NCI-H2171 (cell line): ENCODE measurements at places on chromosomes 11 and 22.

DNA sequence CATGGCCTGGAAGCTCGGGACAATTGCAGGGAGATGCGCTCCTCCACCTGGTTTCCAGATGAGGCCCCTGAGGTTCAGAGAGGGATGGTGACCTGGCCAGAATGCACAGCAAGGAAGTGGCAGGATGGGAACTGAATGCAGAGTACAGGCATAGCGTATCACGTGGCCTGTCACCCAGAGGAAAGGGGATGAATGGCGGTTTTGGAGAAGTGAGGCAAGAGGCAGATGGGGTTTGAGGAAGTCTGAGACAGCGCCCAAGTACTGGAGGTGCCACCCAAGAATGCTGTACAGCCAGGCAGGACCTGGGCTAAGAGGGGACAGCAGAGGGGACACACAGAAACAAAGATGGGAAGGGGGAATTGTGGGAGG is 4.9 kb downstream of the RAB3IL1 start:
- no peak for DNase-seq

GRCh38 chr11:28090052-28090749 is 17.8 kb downstream of the KIF18A start:
- DNase-seq: no peak

DNA sequence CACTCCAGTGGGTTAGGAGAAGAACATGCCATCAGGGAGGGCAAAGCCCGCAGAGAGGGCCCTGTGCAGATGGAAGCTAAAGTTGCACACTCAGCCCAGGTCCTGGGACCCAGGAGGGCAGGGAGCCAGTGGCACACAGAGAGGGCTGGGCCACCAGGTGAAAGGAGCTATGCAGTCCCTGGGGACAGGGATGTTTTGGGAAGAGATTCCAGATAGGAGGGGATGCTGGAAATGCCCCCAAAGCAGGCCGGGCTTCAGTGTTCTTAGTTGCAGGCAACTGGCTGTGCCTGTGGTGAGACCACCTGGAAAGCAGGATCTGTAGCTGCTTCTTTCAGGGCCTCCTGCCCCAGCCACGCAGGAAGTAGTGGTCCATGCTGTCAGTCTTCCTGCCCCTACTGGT is 19.6 kb downstream of the ANKK1 start:
- DNase-seq: no peak

DNA sequence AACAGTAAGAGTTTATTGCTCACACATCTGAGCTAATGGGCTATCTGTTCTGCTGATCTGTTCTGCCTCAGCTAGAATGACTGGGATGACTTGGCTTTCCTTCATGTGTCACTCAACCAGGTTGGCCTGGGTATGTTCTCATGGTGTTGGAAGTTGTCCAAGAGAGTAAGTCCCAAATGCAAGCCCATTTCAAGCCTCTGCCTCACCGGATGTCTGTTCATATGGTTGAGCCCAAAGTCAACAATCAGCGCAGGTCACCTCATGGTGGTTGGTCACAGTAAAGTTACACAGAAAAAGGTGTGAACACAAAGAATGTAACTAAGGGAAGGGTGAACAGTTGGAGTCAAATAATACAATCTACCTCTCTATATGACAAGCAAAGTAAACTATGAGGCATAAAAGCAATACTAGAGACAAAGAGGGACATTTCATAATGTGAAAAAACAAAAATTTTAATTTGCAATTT is 1.9 kb downstream of the GDPD4 start:
- no peak for DNase-seq

DNA sequence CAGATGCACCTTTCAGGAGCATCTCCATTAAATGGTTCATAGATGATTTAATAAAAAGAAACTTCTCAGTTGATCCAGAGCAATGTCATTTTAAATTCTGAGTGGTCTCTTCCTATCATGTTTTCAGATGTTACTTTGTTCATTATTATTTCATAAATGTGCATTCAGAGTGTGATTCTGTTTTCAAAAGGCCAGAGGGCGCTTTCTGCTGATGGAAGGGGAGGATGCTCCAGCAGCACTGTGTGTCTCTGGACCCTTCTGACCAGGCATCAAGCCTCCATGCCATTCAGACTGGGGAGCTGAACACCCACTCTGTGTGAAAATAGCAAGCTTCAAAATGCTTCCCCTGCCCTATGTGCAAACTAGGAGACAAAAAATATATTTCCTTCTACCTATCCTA is 23.9 kb upstream of the CRTAM start:
- no peak for DNase-seq

DNA sequence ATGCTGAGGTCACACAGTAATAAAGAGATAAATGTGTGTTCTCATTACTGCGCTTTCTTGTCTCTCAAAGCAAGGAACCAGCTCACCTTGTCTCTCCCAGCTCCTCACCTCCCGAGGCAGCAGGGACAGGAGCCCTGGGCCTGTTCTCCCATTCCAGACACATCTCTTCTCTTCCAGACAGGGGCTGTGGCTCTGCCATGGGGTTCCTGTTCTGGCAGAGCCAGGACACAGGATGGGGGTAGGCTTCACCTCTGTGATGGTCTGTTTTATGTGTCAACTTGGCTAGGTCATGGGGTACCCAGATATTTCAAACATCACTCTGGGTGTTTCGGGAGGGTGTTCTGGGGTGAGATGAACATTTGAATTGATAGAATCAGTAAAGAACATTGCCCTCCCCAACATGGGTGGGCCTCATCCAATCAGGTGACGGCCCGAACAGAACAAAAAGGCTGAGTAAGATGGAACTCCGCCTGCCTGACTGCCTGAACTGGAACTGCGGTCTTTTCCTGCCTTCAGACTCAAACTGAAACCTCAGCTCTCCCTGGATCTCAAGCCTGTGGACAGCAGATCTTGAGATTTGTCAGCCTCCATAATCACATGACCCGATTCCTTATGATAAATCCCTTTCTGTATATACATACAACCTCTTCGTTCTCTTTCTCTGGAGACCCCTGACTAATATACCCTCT is 2.0 kb upstream of the VSIG10L2 start:
- DNase-seq: no peak

DNA sequence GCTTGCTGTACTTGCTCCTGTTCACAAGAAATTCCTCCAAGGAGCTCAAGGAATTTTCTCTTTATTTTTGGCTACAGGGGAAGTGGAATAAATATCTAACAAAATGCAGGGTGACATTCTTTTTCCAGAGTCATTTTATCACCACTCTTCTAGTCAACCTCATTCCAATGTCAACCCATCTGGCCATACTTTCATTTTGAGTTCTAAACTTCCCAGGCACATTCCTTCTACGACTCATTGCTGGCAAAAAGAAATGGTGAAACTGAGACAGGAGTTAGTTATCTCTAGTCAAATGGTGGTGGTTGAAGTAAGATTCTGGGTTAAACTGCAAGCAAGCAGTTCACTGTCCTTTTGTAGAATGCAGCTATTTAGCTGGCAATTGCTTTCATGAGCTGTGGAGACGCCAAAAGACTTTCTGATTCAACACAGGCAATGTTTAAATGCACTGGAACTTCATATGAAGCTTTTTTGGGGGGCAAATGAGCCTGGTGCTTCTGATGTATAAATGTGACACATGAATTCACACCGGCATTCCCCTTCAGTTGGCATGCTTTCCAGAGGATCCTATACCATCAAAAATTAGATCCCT is 304.6 kb downstream of the CADM1 start:
- no peak for DNase-seq

DNA sequence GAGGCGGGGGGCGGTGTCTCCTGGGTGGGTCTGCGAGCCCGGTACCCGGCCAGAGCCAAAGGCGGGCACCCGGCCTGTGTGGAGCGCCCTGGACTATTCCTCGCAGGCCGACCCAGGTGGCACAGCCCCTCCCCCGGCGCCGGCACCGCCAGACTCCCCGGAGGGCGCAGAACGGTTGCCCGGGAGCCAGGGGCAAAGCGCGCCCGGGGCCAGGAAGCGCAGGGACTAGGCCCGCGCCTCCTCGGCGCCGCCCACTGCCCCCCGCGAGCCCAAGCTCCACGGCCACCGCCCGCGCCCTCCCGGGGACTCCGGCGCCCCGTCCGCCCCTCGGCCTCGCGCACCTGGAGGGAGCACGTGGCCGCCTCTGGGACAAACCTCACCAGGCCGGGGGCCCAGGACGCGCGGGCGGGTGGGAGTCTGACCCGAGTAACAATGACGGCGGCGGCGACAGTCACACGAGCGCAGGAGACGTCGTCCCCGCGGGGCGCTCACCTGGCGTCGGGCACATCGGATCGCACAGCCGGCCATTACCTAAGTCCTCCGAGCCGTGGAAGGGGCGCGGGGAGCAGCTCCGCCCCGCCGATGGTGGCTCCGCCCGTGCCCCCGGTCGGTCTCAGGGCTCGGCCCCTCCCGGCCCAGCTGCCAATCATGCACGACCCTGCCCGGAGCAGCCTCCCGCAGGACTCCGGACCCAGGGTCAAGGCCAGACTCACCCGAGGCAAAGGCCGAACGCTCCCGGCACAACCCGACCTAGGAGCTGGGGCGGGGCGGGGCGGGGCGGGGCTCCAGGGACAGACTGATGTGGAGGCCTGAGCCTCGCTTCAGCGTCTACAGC is 7.4 kb downstream of the PLXNB2 start:
- DNase-seq: no peak

- no peak for DNase-seq
These were observed 84.2 kb downstream of the FBXO7 start for GRCh38 chr22:32558681-32559355.

DNA sequence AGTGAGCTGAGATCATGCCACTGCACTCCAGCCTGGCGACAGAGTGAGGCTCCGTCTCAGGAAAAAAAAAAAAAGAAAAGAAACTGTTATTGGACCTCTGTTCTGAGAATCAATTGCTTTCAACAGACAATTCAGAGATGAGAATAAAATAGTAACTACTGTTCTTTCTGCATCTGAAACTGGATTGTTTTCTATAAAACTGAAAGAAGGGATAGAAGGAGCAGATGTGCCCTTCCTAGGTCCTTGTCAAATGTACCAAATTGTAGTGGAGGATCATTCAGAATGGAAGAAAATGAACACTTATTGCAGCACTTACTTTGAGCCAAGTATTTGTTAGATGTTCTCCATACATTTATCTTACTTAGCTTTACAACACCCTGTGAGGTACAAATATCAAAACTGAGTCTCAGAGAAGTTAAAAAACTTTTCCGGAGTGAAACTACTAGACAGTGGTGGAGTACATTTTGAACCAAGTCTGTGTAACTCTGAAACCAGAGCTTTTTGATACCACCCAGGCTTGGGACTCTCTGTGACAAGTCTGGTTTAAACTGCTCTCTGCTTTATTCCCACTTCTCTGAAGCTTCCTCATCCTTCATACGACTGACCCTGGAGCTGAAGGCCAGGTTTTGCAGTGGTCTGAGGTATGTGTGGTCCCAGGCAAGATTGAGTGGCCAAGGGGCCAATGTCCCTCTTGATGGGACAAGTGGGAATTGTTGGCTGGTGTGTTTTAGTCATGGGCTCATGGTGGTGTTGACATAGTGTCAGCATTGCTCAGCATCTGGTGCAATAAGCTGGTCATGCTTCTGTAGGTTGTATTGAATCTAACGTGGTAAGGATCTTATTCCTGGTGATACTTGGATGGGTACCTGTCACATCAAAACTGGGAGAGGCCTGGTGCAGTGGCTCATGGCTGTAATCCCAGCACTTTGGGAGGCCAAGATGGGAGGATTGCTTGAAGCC is 48.2 kb upstream of the CCDC134 start:
- no peak for DNase-seq

DNA sequence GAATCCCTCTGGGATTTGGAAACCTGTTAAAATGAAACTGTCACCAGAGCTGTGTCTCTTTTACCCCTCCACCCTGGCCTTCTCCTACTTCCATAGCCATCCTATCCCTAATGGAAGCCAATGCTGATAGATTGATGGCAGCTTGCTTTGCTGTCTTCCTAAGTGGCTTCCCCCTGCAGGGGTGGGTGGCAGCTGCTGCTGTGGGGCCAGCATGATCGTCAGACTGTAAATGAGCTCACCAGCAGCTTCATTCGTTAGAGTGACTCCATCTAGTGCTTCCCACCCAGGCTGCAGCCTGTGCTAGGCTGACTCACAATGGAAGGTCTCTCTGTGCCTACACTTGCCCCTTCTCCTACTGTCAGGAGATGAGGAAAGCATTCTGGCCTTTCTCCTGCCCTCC is 311.0 kb downstream of the BUD13 start:
- DNase-seq: no peak

DNA sequence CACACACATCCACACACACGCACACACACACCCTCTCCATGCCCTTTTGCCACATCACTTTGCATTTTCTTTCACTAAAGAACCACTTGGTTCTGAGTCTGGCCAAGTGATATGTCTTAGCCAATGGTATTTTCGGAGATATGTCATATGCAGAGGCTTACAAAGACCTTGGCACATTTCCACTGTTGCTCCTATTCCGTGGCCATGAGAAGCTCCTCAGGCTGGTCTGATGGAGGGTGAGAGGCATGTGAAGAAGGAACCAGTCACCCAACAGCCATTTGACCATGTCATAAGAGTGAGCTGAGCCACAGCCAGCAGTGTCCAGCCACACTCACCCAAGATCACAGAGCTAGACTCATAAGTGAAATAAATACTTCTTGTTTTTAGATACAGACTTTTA is 212.6 kb upstream of the NAV2 start:
- DNase-seq: no peak

GRCh38 chr11:116215471-116216113 is 557.2 kb downstream of the BUD13 start:
- DNase-seq: no peak

DNA sequence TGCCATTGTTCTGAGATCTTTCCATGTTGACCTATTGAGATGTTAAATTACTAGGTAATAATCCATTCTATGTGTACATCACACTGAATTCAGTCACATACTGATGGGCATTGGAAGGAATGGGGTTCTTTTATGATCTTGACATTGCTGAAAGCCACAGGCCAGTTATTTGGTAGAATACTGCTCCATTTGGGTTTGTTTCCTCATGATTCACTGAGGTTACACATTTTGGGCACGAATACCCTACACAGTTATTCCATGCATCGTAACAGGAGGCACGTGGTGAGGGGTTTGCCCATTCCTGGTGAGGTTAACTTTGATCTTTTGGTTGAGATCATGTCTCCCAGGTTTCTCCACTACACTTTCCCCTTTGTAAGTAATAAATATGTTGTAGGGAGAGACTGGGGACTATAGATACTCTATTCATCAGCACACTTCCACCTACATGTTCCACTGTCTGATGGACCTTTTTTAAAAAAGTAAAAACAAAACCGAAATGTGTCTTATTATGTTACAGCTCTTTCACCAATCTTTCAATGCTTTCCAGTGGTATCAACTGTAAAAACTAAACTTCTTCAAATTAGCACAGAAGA is 12.0 kb upstream of the FOLR1 start:
- DNase-seq: no peak

DNA sequence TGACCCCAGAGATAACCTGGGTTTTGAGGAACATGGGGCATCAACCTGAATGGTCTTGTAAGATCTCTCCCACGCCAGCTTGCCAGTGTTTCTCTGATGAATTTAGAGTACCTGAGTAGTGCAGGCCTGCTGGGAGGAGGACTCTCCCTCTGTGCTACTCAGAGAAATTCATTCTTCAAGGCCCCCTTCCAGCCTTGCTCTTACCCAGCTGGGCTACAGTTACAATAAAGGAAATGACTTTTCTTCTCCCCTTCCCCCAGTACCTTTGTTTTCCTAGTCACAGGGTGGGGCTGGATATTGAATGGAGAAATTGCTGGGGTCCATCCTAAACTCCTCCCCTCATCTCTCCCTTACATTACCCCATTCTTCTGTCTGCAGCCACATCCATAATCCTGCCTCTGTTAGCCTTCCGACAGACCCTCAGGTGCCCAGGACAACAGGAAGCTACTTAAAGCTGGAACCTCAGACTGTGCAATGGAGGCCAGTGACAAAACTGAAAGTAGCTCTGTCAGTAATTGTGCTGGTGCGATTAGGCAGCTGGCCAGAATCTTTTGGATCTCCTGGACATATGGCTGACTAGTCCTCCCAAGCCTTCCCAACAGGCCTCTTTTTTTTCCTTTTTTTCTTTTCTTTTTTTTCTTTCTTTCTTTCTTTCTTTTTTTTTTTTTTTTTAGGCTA is 17.4 kb downstream of the LIMK2 start:
- DNase-seq: no peak
